PC-3 (cell line): ENCODE measurements at places on chromosomes 16 and 17. TPM values are rescaled to one million over a fixed set of nuclear protein-coding genes. Genes with fewer than 3 reads are reported as not detected.

DNA sequence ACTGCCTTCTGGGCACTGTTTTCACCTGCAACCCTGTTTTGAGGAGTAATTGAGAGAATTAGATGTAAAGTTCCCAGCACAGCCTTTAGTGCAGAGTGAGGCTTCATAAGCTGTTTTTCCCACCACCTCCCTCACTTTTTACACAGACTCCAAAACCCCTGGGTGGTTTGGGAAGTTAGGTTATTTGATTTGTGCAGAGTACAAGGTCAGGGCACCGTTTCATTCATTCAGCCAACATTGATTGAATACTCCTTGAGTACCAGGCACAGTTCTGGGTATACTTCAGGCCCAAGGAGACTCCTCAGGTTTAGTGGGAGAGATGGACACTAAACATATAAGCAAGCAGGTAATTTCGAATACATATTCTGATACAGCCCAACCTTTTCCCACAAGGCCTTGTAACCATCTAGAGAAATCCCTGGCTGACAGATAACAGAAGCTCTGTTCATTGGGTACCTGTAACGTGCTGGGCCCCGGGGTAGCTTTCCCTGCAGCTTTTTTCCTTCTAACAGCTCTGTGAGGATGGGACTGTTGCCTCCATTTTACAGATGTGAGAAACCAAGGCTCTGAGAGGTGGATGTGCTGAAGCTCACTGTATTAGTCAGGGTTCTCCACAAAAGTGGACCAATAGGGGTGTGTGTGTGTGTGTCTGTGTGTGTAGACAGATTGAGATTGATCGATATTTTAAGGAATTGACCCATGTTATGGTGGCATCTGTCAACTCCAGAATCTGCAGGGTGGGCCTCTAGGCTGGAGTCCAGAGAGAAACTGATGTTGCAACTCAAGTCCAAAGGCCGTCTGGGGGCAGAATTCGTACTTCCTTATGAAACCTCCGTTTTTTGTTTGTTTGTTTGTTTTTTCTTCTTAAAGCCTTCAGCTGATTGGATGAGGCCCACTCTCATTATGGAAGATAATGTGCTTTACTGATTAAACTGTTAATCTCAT lies 234.7 kb downstream of the SNX29 start:
- peaks cover 6% of the 10 kb centered on the region for H3K4me1 ChIP-seq
- no peaks in the 10 kb centered on the region for H3K27me3 ChIP-seq
- H3K27ac ChIP-seq, result no peak overlapping the region
- no peak for DNase-seq

Gene ZPBP2
- not detected in 2 replicates for total RNA-seq

GRCh38 chr17:66345264-66345663 lies 42.9 kb downstream of the PRKCA start:
- no peak overlapping the region for H3K27ac ChIP-seq
- H3K36me3 ChIP-seq, result no peaks in the 10 kb centered on the region
- peaks cover 47% of the 10 kb centered on the region for H3K4me1 ChIP-seq
- H3K4me3 ChIP-seq, result no peak overlapping the region

DNA sequence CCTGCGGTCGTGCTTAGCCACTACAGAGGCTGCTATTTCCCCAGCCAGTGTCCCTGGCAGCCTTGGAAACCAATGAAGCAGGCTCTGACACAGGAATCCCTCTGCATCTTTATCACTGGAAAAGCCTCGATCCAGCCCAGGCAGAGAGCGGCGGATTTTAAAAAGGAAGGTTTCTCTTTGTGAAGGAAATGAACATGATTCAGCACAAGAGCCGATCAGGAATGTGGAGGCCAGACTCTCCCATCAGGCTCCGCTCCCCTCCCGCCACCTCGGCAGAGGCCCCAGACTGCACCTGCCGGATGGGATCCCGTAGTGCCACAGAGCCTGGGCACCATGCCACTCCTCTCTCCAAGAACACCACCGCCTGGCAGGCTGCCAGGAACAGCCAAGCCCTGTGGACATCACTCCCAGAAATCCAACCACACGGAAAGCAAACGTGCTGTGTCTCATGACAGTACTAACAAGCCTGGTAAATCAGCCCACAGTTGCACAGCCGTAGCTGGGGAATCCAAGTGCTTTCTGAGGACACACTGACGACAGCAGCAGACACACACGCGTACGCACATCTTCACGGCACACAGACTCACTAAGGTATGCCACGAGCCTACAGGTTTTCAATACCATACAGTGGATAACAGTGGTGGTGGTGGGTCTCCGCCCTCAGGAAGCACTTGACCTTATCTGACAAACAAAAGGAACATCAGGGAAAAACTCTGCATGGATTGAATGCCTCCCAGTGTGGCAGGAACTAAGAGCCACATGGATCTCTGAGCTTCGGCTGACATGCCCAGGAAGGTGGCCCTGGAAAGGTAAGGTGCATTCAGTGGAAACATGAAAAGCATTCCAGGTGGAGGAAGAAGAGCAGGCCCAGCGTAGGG lies 5.4 kb downstream of the LRRC75A start:
- peaks cover 26% of the 10 kb centered on the region for H3K4me1 ChIP-seq
- no peaks in the 10 kb centered on the region for H3K27me3 ChIP-seq
- peak overlapping the region; percentile 32 for H3K4me3 ChIP-seq

GRCh38 chr16:30377812-30378235 lies 3.2 kb downstream of the MYL11 start:
- no peaks in the 10 kb centered on the region for H3K27me3 ChIP-seq
- peak overlapping the region; percentile 93 for H3K27ac ChIP-seq
- DNase-seq, result peak; percentile 70
- H3K4me1 ChIP-seq, result peaks cover 5% of the 10 kb centered on the region; the same call in 1 of the 2 replicates
- H3K4me3 ChIP-seq, result peak overlapping the region; percentile 86

Gene ABCC11
- 0.26 TPM in 1 of 2 replicates, not detected in the other for total RNA-seq

Gene IL34
- total RNA-seq, result not detected in 2 replicates

DNA sequence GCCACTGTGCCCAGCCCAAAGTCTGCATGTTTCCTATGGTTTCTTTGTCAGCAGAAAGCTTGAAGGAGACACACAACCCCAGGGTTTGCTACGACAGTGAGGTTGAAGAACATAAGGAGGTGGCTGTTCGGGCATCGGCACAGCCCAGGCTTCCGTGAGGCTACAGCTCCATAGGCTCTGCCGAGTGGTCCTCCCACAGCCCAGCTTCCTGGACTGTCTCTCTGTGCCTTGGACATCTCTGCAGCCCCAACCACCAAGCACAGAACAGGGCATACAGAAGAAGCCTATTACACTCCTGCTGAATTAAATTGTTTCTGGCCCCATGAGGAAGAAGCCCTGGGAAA lies 3.2 kb upstream of the HAP1 start:
- DNase-seq, result no peak
- H3K4me3 ChIP-seq, result no peak overlapping the region
- no peaks in the 10 kb centered on the region for H3K27me3 ChIP-seq
- H3K27ac ChIP-seq, result no peak overlapping the region

Gene EME1
- 20.0 and 28.0 TPM in 2 replicates for total RNA-seq

GRCh38 chr17:78910497-78911284 lies 7.7 kb upstream of the CEP295NL start:
- H3K4me1 ChIP-seq, result peaks cover 2% of the 10 kb centered on the region
- no peak overlapping the region for H3K4me3 ChIP-seq
- H3K27ac ChIP-seq, result no peak overlapping the region
- no peaks in the 10 kb centered on the region for H3K27me3 ChIP-seq
- no peak for DNase-seq
- H3K36me3 ChIP-seq, result no peaks in the 10 kb centered on the region

Gene HAGHL
- total RNA-seq, result 16.4 and 19.4 TPM in 2 replicates

- H3K4me3 ChIP-seq, result no peak overlapping the region
- H3K36me3 ChIP-seq, result no peaks in the 10 kb centered on the region
- no peak overlapping the region for H3K27ac ChIP-seq
- H3K4me1 ChIP-seq, result peaks cover 13% of the 10 kb centered on the region
Observed at GRCh38 chr17:1592751-1593629, 30.4 kb upstream of the PITPNA start.
